ENCODE measurements at places on chromosomes 6 and 20.

- H3K4me3 ChIP-seq = no peak overlapping the region
- peak; percentile 23 for DNase-seq
- H3K27me3 ChIP-seq = no peaks in the 10 kb centered on the region
- peak overlapping the region; percentile 99 for H3K27ac ChIP-seq
- H3K36me3 ChIP-seq = peaks cover 36% of the 10 kb centered on the region
- H3K4me1 ChIP-seq = peaks cover 72% of the 10 kb centered on the region
Observed at GRCh38 chr6:3739311-3739897, 12.1 kb downstream of the PXDC1 start.

DNA sequence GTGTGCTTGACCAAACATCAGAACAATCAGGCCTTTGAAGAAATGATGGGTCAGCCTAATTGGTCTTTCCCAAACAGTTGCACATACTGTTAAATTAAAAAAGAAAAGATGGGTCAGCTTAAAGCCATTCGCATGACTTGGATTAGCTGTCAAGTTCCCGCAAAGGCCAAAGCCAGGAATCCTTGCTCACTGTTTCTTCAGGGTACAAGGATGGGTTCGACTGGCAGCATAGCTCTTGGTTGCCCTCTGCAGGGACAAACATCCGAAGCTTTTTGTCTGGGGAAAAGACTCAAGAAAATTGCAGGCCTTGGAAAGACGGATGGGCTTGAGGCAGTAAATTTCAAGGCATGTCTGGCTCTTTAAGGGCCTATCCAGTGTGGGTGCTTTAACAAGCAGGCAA is 168.0 kb downstream of the HDGFL1 start:
- no peaks in the 10 kb centered on the region for H3K36me3 ChIP-seq
- H3K27ac ChIP-seq = no peak overlapping the region
- no peak for DNase-seq

GRCh38 chr6:63305277-63305676 is 14.5 kb downstream of the LGSN start:
- no peaks in the 10 kb centered on the region for H3K4me1 ChIP-seq
- H3K27me3 ChIP-seq = no peaks in the 10 kb centered on the region
- H3K36me3 ChIP-seq = no peaks in the 10 kb centered on the region
- H3K4me3 ChIP-seq = no peak overlapping the region
- no peak for DNase-seq

GRCh38 chr20:44083220-44083933 is 103.6 kb downstream of the JPH2 start:
- H3K4me1 ChIP-seq = no peaks in the 10 kb centered on the region
- no peak overlapping the region for H3K4me3 ChIP-seq
- no peak for DNase-seq
- H3K27me3 ChIP-seq = no peaks in the 10 kb centered on the region
- no peak overlapping the region for H3K27ac ChIP-seq
- H3K36me3 ChIP-seq = no peaks in the 10 kb centered on the region

DNA sequence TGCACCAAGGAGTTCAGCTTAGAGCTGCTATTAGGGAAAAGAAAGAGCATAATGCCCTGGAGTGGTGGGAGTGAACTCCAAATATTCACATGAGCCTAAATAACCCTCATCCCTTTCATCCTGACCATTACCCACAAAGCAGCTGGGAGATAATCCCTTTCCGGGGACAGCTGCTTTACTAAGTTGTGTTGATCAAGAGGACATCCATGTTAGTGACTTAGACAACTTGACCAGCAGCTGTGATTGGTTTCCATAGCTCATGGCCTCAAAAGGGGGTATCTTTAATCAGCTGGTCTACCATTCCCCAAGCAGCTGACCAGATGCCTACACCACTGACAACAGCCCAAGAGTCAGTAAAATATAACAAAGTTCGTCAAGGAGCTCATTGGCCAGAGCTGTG is 75.8 kb upstream of the LY86 start:
- no peaks in the 10 kb centered on the region for H3K36me3 ChIP-seq
- DNase-seq = no peak
- no peak overlapping the region for H3K4me3 ChIP-seq
- H3K4me1 ChIP-seq = no peaks in the 10 kb centered on the region
- no peaks in the 10 kb centered on the region for H3K27me3 ChIP-seq
- no peak overlapping the region for H3K27ac ChIP-seq

Data from tibial artery (tissue), 4 donors.